Nucleus accumbens (tissue), 56 donors: ENCODE measurements at places on chromosomes 13 and 19.
A peak's percentile ranks its signal among the peaks of the same experiment; 100 is the strongest.

GRCh38 chr19:43820098-43820883, 6.8 kb upstream of the ZNF283 start:
- peak; percentile 41 for DNase-seq

GRCh38 chr13:50493683-50494082, 349.8 kb downstream of the DLEU7 start:
- no peak for DNase-seq

- DNase-seq = no peak
Measured at GRCh38 chr19:57363688-57364181, 384 bp downstream of the TRAPPC2B start.

DNA sequence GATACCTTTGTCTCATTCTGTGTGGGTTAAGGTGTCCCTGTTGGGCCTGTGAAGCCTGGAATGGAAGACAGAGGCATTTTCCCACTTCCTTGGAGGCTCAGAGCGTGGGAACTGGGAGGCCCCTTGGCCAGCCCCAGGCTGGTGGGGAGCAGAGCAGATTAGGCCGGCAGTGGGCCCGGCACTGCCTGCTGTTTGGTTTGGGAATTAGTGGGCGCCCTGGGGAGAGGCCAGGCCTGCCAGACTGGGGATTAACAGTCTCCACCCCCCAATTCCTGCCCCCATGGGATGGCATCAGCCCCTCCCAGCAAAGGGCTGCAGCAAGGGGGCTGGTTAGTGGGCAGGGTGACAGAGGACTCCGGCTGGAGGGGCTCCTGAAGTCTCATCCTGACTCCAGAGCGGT, 3.1 kb upstream of the BEST2 start:
- no peak for DNase-seq

DNA sequence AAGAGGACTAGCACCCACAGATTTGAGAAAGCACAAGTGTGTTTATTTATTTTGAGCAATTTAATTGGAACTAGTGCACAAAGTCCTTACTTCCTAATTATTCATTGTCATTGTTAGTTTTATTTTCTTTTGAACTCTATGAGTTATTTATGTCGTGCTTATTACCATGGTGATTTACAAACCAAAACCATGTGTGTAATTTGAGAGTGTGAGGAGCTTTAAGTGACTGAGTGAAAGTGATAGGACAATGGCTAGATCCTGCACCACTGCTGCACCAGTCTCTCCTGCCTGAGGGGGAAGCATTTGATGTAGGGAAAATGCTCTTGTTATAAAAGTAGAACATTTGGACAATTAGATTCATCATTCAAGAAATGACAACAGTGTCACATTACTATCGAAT, 172.3 kb upstream of the KLF12 start:
- no peak for DNase-seq

- no peak for DNase-seq
Measured at GRCh38 chr19:8610041-8610935, at the start of gene ADAMTS10. TSS of gene ADAMTS10 (minus strand) at chr19:8610715. CDS start at chr19:8605710, 5,005 bp downstream.

DNA sequence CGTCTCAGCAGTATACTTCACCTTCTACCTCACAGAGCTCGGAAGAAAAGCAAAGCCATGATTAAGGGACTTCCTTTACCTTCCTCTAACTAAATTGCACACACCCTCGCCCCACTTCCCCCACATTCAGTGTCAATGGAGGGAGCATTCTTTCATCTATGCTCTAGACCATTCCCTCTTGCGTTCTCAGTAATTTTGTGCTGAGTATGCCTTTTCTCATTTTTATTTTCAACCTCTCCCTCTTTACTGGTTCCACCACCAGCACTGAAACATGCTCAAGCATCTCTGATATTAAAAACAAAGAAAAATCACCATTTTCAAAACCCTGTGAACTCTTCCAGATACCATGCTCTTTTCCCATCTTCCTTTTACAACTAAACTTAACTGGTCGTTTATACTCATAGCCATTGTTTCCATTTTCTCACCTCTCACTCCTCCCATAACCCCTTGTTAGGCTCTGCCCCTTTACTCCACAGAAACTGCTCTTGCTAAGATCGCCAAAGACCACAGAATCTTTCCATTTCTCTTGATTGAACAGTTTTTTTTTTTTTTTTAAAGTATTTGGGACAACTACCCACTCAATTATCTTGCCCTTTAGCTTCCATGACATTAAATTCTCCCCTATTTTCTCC, 32.4 kb downstream of the SERPINE3 start:
- DNase-seq = no peak

DNA sequence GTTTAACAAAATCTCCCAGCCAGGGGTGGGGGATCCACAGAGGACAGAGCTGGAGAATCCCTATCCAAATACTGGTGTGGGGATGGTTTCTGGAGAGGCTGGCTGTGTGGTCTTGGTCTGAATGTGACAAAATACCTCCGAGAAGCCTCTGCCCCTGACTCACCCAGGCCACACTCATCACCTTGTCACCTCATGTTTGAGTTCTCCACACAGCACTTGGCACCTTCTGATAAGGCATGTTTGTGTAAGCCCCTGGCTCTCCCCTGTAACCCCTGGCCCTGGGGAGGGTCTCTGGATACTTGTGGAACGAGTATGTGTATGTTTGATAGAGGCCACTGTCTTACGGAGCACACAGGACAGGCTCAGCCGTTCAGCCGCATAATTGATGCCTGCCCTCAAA, 14.7 kb downstream of the TECR start:
- DNase-seq = no peak
